ENCODE measurements at places on chromosomes 7 and 10. TPM values are rescaled to one million over a fixed set of nuclear protein-coding genes. Genes with fewer than 3 reads are reported as not detected.

GRCh38 chr7:133790911-133791310, 336.2 kb upstream of the LRGUK start:
- H3K27me3 ChIP-seq = no peaks in the 10 kb centered on the region
- no peak overlapping the region for H3K27ac ChIP-seq
- peaks cover 2% of the 10 kb centered on the region for H3K36me3 ChIP-seq
- no peaks in the 10 kb centered on the region for H3K4me1 ChIP-seq
- no peak overlapping the region for H3K4me3 ChIP-seq

DNA sequence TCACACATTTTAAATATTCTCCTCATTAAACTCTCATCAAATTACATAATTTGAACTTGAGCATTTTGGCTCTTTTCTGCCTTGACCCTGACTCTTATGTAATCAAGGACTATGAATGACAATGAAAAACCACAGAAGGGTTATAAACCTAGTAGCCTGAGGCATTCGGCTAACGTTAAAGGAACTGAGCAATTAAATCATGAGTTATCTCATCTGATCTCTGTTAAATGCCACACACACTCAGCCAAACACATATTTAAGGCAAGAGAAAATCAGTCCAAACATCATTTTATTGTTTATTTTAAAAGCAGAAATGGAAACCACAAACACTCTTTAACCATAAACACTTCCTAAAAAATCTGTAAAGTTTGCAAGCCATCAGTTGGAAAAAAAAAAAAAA, 204.3 kb downstream of the DGKI start:
- H3K4me1 ChIP-seq = no peaks in the 10 kb centered on the region
- no peaks in the 10 kb centered on the region for H3K36me3 ChIP-seq
- DNase-seq = no peak
- no peak overlapping the region for H3K4me3 ChIP-seq

DNA sequence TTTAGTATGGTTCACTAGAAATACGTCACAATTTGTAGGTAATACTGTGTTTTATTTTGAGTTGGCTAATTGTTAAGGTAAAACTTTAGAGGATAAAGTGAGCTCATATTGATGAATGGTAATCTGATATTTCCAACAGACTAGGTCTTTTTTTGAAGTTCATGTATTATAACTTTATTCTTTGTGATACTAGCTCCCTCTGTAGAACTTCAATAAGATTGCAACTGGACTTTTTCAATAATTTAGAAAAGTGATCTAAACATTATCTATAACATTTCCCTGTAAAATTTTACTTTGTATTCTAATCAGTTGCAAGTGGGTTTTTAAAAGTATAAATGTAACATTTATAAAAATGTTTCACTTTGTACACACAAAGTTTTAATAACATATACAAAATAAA, 83.5 kb downstream of the ADK start:
- no peaks in the 10 kb centered on the region for H3K27me3 ChIP-seq
- no peaks in the 10 kb centered on the region for H3K36me3 ChIP-seq
- no peak overlapping the region for H3K4me3 ChIP-seq
- no peak overlapping the region for H3K27ac ChIP-seq
- no peak for DNase-seq
- H3K4me1 ChIP-seq = peaks cover 1% of the 10 kb centered on the region

DNA sequence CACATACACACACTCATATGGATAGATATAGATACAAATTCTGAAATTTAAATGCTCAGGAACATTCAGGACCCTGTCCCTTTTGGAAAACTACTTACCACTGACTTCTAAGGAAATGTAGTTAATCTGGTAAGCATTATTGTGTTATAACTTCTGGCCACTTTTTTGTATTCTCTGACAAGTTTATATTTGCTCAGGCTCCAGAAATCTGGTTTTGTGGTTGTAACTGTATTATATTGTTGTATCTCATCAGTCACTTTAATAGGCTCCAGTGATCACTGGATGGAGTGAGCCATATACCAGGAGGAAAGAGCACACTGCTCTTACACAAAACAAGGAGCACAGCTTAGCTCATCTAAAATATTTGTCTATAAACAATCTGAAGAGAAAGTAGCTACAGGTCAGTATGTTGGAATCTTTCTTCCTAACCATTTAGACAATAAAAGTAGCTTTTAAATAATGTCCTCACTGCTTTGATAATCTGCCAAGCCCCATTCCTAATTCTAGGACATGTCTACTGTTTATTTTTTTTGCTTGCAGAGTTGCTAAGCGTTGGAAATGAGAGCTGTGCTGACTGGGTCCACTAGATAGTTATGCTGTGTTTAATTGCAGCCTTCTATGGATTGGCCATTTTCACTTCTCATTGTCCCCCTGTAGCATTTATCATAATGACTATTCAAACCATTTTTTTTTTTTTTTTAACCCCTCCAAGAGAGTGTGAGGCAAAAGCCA, 43.8 kb downstream of the SMNDC1 start:
- no peak overlapping the region for H3K27ac ChIP-seq
- peaks cover 2% of the 10 kb centered on the region for H3K4me1 ChIP-seq
- H3K4me3 ChIP-seq = no peak overlapping the region

GRCh38 chr7:363626-364025, 73.7 kb downstream of the FOXL3 start:
- no peak overlapping the region for H3K27ac ChIP-seq
- peaks cover 4% of the 10 kb centered on the region for H3K27me3 ChIP-seq
- peaks cover 27% of the 10 kb centered on the region for H3K4me1 ChIP-seq
- H3K36me3 ChIP-seq = no peaks in the 10 kb centered on the region
- no peak for DNase-seq
- H3K4me3 ChIP-seq = no peak overlapping the region

- H3K4me1 ChIP-seq = peaks cover 36% of the 10 kb centered on the region
- DNase-seq = no peak
- peak overlapping the region; percentile 33 for H3K4me3 ChIP-seq
Observed at GRCh38 chr10:2081501-2081900, 344.2 kb upstream of the ADARB2 start.

The IMPDH1 gene
- total RNA-seq = 23.4 TPM

The EGFR gene
- 43.8 TPM for total RNA-seq
